SJCRH30 (cell line): ENCODE measurements at places on chromosomes 4 and X. TPM values are rescaled to one million over a fixed set of nuclear protein-coding genes. Genes with fewer than 3 reads are reported as not detected.
A peak's percentile ranks its signal among the peaks of the same experiment; 100 is the strongest.

GRCh38 chr4:153527690-153528089 lies 61.5 kb downstream of the TMEM131L start:
- H3K36me3 ChIP-seq: no peaks in the 10 kb centered on the region
- no peak overlapping the region for H3K27ac ChIP-seq
- no peak overlapping the region for H3K4me3 ChIP-seq
- H3K27me3 ChIP-seq: no peaks in the 10 kb centered on the region

The PLS3 gene
- 412 and 427 TPM in 2 replicates for total RNA-seq

- no peak for DNase-seq
- no peaks in the 10 kb centered on the region for H3K27me3 ChIP-seq
Measured at GRCh38 chr4:138263247-138263816, 21.2 kb upstream of the SLC7A11 start.

GRCh38 chr4:38696697-38697096 lies 32.7 kb downstream of the KLF3 start:
- peaks cover 47% of the 10 kb centered on the region for H3K36me3 ChIP-seq
- H3K4me3 ChIP-seq: no peak overlapping the region
- H3K27me3 ChIP-seq: no peaks in the 10 kb centered on the region
- H3K4me1 ChIP-seq: no peaks in the 10 kb centered on the region
- no peak overlapping the region for H3K27ac ChIP-seq

DNA sequence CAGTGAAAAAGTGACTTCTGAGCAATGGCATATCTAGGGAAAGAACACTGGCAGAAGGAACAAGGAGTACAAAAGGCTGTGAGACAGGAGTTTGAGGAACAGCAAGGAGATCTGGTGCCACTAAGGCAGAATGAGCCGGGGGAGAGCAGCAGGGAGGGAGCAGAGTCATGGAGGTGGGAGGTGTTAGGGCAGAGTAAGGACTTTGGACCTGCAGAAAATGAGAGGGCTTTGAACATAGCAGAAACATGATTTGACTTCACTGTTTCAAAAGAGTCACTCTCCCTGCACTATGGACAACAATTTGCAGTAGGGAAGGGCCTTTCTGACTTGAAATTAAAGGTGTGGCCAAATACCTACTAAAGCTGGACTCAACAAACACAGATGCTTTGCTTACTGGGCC lies 356.2 kb downstream of the ADGRL3 start:
- no peak overlapping the region for H3K27ac ChIP-seq
- DNase-seq: no peak
- no peaks in the 10 kb centered on the region for H3K36me3 ChIP-seq
- no peaks in the 10 kb centered on the region; the same call in 1 of the 2 replicates for H3K27me3 ChIP-seq

The IL21 gene
- total RNA-seq: not detected in 2 replicates

- DNase-seq: no peak
- H3K36me3 ChIP-seq: peaks cover 6% of the 10 kb centered on the region
- H3K4me3 ChIP-seq: no peak overlapping the region
- H3K27ac ChIP-seq: no peak overlapping the region
Measured at GRCh38 chr4:148048598-148048997, 316.7 kb downstream of the ARHGAP10 start.

GRCh38 chrX:113980953-113981352 lies 602.9 kb upstream of the HTR2C start:
- H3K27me3 ChIP-seq: no peaks in the 10 kb centered on the region
- no peak overlapping the region for H3K4me3 ChIP-seq
- no peaks in the 10 kb centered on the region for H3K36me3 ChIP-seq
- no peaks in the 10 kb centered on the region for H3K4me1 ChIP-seq

DNA sequence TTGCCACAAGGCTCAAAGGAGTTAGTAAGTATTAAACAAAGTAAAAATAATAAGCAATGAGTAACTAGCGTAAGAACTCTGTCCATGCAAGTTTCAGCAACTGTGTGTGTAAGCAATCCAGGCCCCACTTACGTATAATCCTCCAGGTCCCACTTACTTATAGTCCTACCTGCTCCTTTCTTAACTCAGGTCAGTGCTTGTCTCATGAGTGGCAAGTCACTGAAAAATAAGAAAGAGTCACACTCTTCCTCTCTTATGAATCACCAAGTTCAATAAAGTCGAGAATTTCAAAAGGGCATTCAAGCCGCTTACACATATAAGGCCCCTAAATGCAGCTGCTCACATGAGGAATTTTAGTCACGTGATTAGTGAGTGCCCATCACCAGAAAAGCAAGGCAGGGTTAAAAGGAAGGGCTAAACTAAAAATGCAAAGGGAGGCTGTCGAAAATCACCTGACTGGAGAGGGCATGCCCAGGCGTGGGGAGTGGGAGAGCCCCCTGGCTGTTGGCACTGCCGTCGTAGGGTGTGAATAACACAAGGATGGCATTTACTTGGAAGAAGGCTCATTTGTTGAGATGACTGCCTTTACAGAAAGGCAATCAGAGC lies 58.2 kb downstream of the ZNF827 start:
- H3K27me3 ChIP-seq: no peaks in the 10 kb centered on the region
- DNase-seq: no peak
- no peaks in the 10 kb centered on the region for H3K4me1 ChIP-seq
- H3K36me3 ChIP-seq: no peaks in the 10 kb centered on the region; the same call in 1 of the 2 replicates
- H3K27ac ChIP-seq: no peak overlapping the region

The VCX3A gene
- not detected in 2 replicates for total RNA-seq

The ENPEP gene
- total RNA-seq: 0.56 and 1.2 TPM in 2 replicates

The FGA gene
- not detected in 2 replicates for total RNA-seq

DNA sequence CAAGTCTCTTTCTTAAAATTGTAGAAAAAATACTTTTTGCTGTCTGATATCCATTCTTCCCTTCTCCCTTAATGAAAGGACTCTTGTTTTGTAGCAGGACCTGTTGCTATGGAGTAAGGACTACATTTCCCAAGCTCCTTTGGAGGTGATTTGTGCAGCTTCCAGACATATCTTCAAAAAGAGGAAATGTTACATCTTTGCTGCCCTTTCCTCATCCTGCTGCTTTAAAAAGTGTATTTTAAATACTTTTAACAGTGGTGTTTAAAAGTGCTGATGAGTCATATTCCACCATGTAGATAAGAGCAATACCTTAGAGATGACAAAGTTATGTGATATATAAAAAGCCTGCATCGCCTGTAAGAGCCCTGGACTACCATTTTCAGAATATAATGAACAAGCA lies 98.7 kb downstream of the CFAP299 start:
- no peak overlapping the region for H3K27ac ChIP-seq
- no peak for DNase-seq
- H3K4me3 ChIP-seq: no peak overlapping the region
- no peaks in the 10 kb centered on the region for H3K36me3 ChIP-seq
- H3K4me1 ChIP-seq: no peaks in the 10 kb centered on the region

The MAGEE1 gene
- 2.0 and 2.1 TPM in 2 replicates for total RNA-seq

DNA sequence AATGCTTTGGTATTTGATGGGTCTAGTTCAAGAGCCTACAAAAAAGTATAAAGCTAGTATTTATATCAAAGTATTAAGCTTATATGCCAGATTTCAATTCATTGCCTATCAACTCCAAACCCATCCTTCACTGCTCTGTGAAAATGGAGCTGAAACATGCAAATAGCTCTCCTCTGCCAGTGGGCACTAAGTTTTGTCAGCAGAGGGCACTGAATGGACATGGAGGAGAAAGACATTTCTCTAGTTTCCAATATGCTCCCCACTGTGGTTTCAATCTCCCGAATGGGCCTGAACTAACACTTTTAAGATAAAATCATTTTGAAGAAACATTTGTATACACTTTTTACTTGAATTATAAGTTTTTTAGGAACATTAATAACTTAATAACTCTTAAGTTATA lies 12.4 kb downstream of the PPID start:
- H3K4me1 ChIP-seq: no peaks in the 10 kb centered on the region
- no peak overlapping the region for H3K4me3 ChIP-seq
- peaks cover 20% of the 10 kb centered on the region for H3K36me3 ChIP-seq
- no peaks in the 10 kb centered on the region for H3K27me3 ChIP-seq
- no peak overlapping the region for H3K27ac ChIP-seq
- DNase-seq: peak; percentile 1

The SAGE1 gene
- total RNA-seq: 0.08 TPM in 1 of 2 replicates, not detected in the other

DNA sequence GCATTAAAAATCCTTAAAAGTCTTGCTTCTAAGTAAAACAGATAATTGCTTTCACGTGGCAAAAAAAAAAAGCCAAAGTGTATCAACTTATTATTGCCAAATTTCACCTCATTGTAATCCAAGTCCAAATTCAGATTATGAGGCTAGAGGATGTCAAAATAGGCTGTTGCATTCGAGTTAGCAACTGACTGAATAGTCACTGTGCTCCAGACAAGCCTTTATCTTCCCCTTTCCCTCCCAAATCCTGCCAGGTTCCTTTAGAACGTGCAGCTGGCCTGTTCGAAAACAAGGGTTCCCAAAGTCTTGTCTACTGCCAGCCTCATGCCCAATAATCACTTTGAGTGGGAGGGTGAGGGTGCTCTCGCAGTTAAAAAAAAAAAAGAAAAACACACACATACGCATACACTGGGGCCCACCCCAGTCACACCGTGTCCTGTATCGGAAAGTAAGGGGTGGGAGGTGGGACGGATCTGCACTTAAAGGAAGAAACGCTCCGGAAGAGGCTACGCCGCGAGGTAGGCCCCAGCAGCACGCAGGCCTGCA lies 603 bp downstream of the MAD2L1 start:
- H3K27me3 ChIP-seq: no peaks in the 10 kb centered on the region
- H3K27ac ChIP-seq: peak overlapping the region; percentile 88

DNA sequence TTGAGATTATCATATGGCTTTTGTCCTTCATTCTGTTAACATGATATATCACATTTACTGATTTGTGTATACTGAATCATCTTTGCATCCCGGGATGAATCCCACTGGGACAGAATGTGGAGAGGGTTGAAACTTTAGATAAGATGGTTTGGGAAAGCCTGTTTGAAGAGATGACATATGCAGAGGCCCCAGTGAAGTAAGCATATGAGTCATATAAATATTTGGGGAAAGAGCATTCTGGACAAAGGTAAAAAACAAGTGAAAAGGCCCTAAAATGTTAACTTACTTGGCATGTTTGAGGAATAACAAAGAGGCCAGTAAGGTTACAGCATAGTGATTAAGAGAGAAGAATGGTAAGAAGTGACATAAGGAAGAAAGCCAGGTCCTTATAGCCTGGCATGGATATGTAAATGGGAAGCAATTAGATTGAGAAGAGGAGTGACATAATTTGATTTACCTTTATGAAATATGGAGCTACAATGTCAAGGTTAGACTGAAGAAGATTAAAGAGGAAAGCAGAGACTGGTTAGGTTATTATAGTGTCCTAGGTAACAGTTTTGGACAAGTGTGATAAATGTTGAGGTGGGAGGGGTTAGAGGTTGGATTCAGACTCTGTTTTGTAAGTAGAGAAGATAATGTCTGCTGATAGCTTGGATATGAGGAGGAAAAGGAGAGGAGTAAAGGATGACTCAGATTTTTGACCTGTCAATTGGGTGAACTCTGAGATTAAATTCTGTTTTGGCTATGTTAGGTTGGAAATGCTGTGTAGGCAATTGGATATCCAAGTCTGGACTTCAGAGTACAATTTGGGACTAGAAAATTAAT lies 54.6 kb upstream of the DRP2 start:
- H3K27me3 ChIP-seq: no peaks in the 10 kb centered on the region
- H3K4me1 ChIP-seq: no peaks in the 10 kb centered on the region
- H3K36me3 ChIP-seq: peaks cover 10% of the 10 kb centered on the region
- no peak for DNase-seq

DNA sequence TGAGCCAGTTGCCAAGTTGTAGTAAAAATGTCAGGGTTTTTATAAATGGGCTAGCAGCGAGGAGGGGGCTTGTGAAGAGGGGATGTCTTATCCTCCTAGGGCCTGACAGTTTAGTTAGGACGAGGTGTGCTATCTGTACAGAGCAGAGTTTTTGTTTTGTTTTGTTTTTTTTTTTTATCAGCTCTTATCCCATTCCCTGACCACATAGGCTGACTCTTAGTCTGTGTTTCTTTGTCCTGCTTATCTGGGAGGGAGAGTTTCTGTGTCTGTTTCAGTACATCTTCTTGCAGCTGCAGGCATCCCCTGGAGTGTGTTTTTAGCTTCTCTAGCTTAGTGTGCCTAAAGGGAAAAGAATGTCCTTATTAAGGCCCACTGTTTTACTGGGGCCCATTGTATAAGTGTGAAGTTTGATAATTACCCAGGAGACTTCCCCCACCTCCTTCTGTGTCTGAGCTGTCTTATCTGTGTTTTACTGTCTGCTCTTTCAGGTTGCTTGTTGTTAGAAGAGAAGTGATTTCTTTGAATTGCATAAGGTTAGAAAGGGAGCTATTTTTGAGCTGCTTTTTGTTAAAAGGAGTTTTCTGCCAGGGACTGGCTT lies 32.0 kb downstream of the PAGE2 start:
- no peaks in the 10 kb centered on the region for H3K4me1 ChIP-seq
- no peak overlapping the region for H3K27ac ChIP-seq
- no peak for DNase-seq
- no peaks in the 10 kb centered on the region for H3K36me3 ChIP-seq
- no peaks in the 10 kb centered on the region for H3K27me3 ChIP-seq

DNA sequence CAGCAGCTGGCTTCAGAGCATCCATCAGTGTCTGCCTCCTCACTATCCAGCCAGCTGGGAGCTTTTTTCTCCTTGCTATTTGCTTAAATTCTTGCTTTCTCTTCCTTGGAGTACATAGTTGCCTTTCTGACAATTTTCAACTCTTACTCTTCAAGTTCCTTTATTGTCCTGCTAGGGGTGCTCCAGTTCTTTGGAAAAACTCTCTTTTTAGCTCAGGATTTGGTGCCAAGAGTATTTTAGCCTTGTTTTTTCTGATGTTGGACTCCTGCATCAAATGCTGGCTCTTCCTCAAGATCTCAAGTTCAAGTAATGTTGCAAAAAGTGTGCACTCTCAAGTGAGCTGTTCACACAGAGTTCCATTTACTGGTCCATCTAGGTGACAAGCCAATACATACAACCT lies 126.4 kb downstream of the KDR start:
- DNase-seq: no peak
- no peaks in the 10 kb centered on the region for H3K27me3 ChIP-seq
- no peaks in the 10 kb centered on the region for H3K36me3 ChIP-seq

The NXF2B gene
- total RNA-seq: not detected in 2 replicates

The CXCL9 gene
- total RNA-seq: not detected in 2 replicates

The AMTN gene
- total RNA-seq: 0.23 and 0.26 TPM in 2 replicates

DNA sequence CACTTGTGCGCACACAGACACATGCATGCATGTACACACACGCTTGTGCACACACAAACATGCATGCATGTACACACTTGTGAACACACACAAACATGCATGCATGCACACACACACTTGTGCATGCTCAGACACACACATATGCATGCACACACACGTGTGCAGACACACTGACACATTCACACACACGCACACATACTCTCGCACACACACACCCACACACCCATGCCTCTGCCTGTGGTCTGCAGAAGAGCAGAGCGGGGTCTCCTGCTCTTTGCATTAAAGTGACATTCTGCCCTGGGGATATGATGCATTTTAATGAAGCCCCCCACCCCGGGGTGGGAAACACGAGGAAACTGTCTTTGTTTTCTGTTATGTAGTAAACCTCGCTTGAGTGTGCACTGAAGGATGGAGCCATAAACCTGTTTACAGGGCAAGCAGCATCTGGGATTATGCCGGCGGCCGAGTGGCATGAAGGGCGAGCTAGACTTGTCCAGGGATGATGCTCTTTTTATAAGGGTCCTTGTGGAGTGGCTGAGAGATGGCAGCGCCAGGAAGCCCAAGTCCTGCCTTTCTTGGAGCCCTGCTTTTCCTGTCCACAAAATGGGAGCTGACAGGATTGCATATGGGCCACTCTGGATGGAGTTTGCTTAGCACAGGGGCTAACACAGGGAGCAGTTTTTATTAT lies 17.8 kb downstream of the PSAPL1 start:
- no peaks in the 10 kb centered on the region for H3K4me1 ChIP-seq
- no peaks in the 10 kb centered on the region for H3K36me3 ChIP-seq
- no peaks in the 10 kb centered on the region for H3K27me3 ChIP-seq
- DNase-seq: no peak
- no peak overlapping the region for H3K4me3 ChIP-seq
